ENCODE measurements at places on chromosomes 1 and 21.

- no peak for DNase-seq
Observed at GRCh38 chr1:231571904-231572303, 43.4 kb downstream of the TSNAX start.

- DNase-seq: no peak
Observed at GRCh38 chr1:87284456-87285240, 44.0 kb upstream of the LMO4 start.

- no peak for DNase-seq
Observed at GRCh38 chr1:214473387-214473786, 78.0 kb downstream of the PTPN14 start.

DNA sequence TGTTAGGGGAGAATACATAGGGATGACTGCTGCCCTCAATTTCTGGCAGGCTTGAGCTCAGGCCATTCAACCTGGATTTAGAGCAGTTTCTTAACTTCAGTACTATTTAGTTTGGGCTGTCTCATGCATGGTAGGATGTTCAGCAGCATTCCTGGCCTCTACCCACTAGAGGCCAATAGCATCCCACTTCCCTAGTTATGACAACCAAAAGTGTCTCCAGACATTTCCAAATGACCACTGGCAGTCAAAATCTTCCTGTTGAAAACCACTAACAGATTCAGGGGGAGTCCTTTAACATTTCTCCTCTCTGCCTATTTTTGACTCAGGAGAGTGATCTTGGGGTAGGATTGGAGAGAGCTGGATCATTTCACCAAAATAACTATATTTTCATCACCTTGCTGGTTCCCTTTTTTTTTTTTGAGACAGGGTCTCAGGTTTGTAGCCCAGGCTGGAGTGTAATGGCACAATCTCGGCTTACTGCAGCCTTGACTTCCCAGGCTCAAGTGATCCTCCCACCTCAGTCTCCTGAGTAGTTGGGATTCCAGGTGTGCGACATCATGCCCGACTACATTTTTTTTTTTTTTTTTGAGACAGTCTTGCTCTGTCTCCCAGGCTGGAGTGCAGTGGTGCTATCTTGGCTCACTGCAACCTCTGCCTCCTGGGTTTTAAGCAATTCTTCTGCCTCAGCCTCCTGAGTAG lies 8.7 kb downstream of the GNAT2 start:
- no peak for DNase-seq

- no peak for DNase-seq
Observed at GRCh38 chr1:207873055-207873890, 37.7 kb downstream of the CD34 start.

DNA sequence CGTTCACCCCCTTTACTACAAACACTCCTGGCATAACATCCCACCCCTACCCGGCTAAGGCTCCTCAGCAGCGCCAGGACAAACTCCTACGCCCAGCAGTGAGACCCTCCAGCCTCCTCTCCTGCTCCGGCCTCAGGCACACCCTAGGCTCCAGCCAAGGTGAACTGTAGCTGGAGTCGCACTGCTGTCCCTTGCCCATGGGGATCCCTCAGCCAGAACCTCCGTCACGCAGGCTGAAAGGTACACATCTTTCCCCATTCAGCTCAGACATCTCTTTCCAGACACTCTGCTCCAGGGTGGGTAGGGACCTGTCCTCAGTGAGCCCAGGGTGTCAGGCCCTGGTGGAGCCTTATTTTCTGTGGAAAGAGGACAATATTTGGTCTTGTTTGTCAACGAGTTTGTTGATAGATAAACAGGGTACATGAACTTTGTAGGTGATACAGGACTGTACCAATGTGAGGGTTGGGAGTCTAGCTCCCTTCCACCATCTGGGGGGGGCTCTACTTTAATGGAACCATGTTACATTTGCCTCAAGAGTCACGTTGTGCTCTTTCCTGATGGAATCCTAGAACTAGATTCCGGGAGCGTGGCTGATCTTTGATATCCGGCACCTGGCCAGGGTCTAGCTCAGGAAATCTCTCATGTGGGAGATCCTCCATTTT lies 56.5 kb upstream of the SSBP3 start:
- DNase-seq: no peak

DNA sequence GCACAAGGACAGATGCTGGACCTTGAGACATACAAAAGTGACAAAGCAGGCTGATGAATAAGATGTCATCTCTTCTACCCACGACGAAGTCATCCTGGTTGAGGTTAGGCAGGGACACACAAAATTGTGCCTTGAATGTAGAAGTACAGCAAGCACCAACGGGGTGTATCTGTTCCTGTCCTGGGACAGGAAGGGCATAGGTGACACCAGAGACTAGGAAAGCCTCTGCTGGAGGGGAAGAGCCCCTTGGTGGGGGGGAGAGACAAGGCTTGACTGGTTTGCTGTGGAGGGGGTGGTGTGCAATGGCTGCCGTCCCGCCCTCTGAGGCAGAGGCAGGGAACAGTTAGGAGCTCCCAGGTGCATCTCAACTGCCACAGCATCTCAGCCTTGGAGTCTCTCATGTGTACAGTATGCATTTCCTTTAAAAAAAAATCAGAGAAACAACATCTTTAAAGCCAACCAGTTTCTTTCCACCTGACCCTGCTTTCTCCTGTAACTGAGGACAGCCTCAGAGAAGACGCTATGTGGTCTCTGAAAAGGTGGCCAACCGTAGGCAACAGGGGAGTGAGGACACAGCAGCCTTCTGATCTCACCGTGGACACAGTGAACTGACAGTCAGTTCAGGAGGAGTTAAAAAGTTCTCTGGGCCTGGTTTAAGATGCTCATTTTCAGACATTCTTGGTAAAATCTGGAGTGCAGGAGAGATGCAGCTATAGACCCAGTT lies 17.7 kb upstream of the GFI1 start:
- no peak for DNase-seq

DNA sequence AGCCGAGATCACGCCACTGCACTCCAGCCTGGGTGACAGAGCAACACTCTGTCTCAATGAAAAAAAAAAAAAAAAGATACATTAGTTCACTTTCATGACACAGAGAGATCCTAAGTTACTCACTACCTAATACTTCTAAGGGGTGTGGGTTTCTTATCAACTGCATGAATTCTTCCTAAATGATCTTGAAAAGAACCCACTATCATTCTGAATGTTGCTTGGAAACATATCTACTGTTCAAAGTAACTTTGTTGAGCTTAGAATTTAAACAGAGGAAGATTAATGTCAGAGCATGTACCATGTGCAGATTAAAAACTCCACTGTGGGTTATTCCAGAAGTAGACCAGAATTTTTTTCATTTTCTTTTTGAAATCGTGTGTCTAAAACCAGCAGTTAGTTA lies 241.5 kb downstream of the LTN1 start:
- no peak for DNase-seq

- no peak for DNase-seq
Observed at GRCh38 chr21:37460196-37460595, 93.6 kb downstream of the DYRK1A start.

- DNase-seq: no peak
Observed at GRCh38 chr1:151067185-151067584, 3.4 kb upstream of the GABPB2 start.

Measured in body of pancreas (tissue), 4 donors.